ENCODE measurements at places on chromosomes 11 and 22.

- DNase-seq: no peak
Measured at GRCh38 chr11:65128182-65129145, 5.9 kb downstream of the SYVN1 start.

GRCh38 chr22:49106096-49106841 lies 721.4 kb downstream of the BRD1 start:
- DNase-seq: no peak

GRCh38 chr11:46564459-46564858 lies 29.4 kb downstream of the AMBRA1 start:
- DNase-seq: peak; percentile 65

- peak; percentile 23 for DNase-seq
Measured at GRCh38 chr11:126132319-126132718, 69.7 kb upstream of the CDON start.

GRCh38 chr22:43174941-43175531 lies 11.9 kb downstream of the TTLL12 start:
- DNase-seq: peak; percentile 58

DNA sequence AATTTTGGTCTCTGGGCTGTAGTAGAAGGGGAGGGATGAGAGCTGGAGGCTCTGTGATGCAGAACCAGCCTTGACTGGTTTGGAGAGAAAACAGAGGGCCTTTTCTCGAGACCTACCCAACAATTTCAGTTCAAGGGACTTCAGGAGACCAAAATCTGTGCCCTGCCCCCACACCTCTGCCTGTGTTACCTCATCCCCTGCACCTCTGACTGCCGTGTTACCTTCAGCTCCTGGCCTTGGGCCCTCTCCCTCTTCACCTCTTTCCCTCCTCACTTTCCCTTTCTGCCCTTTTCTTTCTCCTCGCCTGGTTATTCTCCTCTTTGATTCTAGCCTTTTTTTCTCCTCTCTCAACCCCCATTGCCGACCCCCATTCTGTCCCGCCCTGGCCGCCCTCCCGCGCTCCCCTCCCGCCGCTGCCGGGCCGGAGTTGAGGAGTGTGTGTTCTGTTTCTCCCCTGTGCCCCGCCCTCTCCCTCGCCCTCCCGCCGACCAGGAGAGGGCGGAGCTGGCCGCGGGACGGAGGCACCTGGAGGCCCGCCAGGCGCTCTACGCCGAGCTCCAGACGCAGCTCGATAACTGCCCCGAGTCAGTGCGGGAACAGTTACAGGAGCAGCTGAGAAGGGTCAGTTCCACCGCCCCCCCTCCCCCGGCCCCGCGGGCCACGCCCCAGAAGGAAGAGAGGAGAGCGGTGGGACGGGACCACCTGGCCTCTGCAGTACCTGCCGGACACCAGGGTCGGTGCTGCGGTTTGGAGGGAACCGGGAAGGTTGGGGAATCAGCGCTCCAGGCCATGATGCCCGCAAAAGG lies 27.2 kb downstream of the PHLDB1 start:
- peak; percentile 62 for DNase-seq

GRCh38 chr11:133122256-133122655 lies 410.0 kb downstream of the OPCML start:
- no peak for DNase-seq

DNA sequence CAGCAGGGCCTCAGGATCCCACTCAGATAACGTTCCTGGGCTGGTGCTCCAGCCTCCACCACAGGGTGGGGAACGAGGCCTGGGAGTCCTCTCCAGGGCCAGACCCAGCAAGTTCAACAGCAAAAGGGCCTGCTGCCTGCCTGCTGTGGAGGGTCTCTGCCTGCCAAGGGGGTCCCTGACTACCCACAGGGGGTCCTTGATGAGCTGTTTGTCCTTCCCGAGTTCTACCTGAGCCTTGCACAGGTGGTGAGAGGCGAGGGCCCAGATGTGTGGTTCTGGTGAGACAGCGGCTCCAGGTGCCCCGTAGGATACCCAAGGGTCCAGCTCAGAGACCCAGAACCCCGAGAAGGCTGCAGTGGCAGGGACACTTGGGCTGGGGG lies 4.4 kb downstream of the DUSP8 start:
- no peak for DNase-seq

DNA sequence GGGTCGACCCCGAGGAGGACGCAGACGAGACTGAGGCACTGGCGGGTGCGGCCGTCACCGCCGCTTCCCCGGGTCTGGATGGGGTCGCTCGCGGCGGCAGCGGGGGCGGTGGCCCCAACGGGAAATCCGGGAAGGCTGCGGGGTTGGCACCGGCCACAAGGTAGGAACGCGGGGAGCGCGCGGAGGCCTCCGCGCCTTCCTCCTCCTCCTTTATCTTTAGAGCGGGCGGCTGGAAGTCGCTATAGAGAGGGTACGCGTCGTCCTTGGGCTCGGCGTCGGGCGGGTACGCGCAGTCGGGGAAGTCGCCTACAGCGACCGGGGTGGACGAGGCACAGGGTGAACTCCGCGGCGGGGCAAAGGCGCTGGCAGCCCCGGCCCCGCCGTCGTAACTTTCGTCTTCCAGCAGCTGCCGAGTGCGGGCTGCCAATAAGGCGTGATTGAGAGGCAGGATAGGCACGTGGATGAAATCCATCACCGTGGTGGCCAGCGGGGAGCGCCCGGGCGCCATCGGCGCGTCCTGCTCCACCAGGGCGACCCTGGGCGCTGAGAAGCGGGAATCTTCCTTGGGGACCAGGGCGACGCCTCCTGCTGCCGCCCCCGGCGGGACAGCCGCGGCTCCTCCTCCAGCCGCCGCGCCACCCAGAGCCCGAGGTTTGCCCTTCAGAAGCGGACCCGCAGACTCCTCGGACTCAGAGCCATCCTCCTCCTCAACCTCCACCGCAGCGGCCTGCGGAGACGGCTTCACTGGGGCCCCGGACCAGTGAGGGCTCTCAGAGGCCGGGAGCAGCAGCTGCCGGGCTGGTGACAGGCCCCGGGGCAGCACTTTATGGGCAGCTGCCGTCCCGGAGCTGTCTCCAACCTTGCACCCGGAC lies 1.7 kb downstream of the PGR start:
- no peak for DNase-seq

DNA sequence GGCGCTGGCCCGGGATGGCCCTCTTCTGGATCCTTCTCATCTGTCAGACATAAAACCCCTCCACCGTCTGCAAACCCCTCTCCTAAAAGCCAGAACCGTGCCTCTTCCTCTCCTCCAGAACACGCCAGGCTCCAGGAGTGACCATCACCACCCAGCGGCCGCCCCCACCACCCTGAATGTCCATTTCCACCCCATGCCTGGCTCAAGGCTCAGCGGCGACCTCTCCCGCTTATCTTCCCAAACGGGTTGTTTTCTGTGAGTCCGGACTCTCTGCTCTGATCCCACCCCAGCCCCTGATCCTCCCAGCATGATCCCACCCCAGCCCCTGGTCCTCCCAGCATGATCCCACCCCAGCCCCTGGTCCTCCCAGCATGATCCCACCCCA lies 37.6 kb downstream of the CELSR1 start:
- no peak for DNase-seq

DNA sequence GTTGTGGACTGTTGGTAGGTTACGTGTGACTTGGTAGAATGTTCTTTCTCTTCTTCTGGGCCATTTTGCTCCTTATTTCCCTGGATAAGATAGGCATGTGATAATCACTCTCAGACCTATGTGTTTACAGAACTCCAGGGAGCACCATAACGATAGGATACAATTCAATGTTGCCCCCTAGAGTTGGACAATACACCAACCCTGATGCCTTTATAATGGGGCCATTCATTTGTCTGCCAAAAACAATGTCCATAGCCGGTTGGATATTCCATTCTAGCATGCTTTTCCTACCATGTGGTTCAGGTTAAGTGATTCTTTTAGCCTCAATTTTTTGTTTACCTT lies 60.5 kb downstream of the APIP start:
- no peak for DNase-seq
